ENCODE measurements at places on chromosomes 12 and 14. TPM values are rescaled to one million over a fixed set of nuclear protein-coding genes. Genes with fewer than 3 reads are reported as not detected.
A peak's percentile ranks its signal among the peaks of the same experiment; 100 is the strongest.

GRCh38 chr14:48890333-48890732 lies 695.8 kb downstream of the RPS29 start:
- no peak for DNase-seq

GRCh38 chr12:129696926-129697325 lies 206.9 kb downstream of the TMEM132D start:
- DNase-seq: peak; percentile 70

Gene C1R
- total RNA-seq: 41.8 TPM

Gene FAIM2
- total RNA-seq: 18.1 TPM

Gene DACT1
- 42.6 TPM for total RNA-seq

DNA sequence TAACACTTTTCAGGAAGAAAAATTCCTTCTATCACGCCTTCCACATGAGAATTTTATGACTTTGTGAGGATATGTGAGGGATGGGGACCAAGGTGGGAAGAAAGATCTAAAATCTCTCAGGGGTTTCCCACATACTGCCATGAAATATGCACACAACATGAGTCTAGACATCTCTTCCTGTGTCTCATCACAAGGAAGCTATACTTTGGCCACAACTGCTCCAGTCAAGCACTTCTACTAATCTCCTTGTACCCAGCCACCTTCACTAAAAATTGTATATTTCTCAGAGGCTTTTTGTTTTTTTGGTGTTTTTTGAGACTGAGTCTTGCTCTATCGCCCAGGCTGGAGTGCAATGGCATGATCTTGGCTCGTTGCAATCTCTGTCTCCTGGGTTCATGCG lies 3.2 kb downstream of the OSBPL8 start:
- no peak for DNase-seq

Gene GLIPR1L2
- total RNA-seq: 5.2 TPM

Gene ADCY4
- 9.0 TPM for total RNA-seq

GRCh38 chr14:37587131-37587803 lies 7.8 kb downstream of the FOXA1 start:
- no peak for DNase-seq

- no peak for DNase-seq
These were observed 202.2 kb downstream of the AEBP2 start for GRCh38 chr12:19641235-19642080.

Gene SMCO2
- 0.40 TPM for total RNA-seq

- DNase-seq: no peak
These were observed 9.3 kb upstream of the CDK2AP1 start for GRCh38 chr12:123280971-123281370.

GRCh38 chr12:3772380-3772779 lies 19.5 kb upstream of the CRACR2A start:
- no peak for DNase-seq

Gene CD69
- total RNA-seq: 1.4 TPM

Gene VRTN
- total RNA-seq: not detected

DNA sequence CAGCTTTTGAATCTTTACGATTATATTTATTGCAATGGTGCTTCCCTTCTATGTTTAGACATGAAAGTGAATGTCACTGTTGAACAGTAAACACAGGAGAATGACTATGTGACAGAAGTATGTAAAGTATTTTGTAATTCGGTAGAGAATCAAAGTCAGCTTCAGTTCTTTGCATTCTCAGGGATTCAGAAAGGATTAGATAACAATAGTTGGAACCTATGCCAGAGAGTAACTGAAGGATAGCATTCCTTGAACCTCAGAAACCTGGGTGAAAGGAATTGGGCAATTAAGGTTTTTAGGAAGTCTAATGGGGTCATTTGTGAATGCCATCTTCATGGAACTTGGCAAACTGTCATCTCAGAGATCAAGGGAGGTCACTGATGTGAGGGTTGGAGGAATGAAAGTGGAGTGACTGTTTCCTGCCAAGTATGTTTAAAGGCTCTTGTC lies 305.3 kb upstream of the DDHD1 start:
- DNase-seq: no peak

- peak; percentile 90 for DNase-seq
These were observed 243.8 kb upstream of the PWP1 start for GRCh38 chr12:107441665-107442300.

Gene KLRK1
- 10.1 TPM for total RNA-seq

Gene CCDC175
- 1.5 TPM for total RNA-seq

Gene NRXN3
- 73.4 TPM for total RNA-seq

- DNase-seq: no peak
These were observed 728 bp upstream of the STON2 start for GRCh38 chr14:81400852-81401251.

DNA sequence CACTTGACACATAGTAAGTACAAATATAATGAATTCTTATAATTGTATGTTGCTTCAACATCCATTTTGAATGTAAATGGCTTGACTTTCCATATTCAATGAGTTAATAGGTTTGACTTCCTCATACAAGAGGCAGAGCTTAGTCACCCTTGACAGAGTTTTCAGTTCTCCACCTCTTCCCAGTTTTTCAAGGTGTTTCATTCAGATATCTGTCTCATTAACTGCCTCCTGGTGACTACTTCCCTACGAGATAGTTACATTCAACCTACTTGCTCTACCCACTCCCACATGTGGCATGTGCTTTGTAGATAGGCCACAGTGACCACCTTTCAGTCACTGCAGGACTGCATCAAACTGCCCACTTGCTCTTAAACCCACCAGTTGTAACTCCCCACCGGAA lies 60.0 kb downstream of the MYF5 start:
- no peak for DNase-seq

Gene INSM2
- total RNA-seq: 0.17 TPM

DNA sequence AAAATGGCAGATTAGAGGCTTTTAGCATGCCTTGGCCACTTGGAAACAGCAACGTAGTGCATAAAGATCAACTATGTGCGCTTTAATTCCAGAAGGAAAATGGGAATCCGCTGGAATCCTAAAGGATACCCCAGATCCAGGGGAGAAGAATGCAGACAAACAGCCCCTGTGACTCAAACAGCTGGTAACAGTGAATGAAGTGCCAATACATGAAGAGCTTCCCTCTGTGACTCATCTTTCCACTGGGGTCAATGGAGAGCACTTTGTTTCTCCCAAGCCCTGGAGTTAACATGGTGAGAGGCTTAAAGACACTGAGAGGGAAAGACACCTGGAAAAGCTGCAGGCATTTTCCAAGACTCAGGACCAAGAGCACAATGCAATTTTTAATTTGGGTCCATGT lies 263.1 kb downstream of the CEP128 start:
- DNase-seq: no peak

Gene RFX4
- total RNA-seq: 25.4 TPM

- no peak for DNase-seq
These were observed 38.9 kb downstream of the RASSF8 start for GRCh38 chr12:25997201-25997963.

DNA sequence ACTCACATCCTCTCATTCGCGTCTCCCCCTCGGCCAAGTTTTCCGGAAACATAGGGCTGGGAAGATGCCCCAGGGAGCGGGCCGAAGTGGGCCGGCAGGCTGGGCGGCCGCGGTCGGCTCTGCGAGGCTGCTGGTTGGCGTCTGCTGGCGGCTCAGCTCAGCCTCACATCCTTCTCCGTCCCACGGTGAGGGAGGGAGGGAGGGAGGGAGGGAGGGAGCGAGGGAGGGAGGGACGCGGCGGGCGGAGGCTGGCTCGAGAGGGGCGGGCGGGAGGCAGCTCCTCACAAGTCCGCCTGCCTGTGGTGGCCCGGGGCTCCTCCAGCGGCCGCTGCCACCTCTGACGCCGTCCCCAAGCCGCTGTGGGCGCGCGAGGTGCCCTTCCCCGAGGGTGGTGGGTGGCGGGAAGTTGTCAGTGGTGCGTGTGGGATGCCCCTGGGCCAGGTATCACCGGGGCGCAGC lies 93.8 kb downstream of the RFLNA start:
- DNase-seq: peak; percentile 63

Gene CLEC4D
- total RNA-seq: 2.6 TPM

DNA sequence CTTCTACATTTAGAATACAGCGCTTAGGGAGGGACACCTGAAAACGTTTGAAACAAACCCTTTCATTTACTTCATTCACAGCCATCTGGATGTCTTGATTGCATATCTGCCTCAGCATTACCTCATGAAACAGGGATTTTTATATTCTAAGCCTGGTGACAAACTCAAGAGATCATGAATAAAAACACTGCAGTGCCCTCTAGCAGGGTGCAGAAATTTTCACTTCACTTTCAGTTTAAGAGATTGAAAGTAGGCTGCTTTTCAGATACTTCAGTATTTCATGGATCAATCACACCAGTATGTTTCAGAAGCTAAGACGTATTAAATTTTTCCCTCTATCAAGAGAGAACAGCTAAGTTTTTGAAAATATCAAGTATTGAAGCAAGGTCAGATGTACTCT lies 467.8 kb downstream of the MDGA2 start:
- peak; percentile 56 for DNase-seq

DNA sequence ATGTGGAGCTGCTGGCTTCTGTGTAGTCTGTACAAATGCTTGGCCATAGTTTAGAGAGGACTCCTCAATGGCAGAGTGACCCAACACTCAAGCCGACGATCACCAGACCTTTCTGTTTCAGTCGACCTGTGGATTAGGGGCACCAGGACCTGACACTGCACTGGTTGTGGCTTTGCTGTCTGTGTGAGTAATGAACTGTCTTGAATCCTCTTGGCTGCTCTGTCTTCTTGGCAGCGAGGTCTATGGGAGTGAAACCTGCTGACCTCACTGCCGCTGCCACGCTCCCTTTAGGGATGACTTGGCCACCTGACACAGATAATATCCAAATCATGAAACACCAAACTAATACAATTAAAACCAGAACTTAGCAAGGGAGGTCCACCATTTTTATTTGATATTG lies 83.5 kb upstream of the C14orf180 start:
- DNase-seq: no peak

DNA sequence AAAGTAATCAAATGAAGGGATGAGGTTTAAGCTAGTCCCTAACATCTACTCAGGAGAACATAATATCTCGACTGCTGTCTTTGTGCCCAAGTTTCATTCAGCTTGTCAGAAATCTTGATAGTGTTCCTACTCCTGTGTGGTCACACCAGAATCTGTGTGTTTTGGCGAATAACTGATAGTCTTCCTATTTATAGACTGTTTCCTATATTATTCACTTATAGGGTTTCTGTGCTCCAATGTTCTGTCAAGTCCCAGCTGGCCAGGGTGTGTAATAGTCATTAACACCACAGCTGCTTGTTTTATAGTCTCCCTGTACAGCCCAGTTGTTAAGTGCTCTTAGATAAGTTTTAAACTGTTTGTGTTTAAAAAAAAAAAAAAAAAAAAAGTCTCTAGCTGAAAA lies 45.9 kb downstream of the GPR135 start:
- DNase-seq: no peak

DNA sequence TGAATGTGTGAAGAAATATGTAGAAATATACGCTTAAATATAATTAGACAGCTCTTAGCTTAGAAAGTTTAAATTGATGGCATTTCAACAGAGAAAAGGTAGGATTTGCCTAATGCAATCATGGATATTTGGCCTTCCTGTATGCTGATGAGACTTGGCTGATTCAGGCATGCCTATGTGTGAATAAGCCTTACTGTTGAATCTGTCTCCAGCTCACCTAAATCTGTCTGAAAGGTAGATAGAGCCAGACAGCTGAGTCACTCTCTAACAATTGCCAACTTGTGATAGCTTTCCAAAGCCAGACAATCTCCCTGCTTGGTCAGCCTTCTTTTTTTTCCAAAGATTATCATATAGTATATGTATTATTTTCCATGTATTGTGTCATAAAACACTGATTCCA lies 92.8 kb upstream of the FLRT2 start:
- no peak for DNase-seq

GRCh38 chr12:16685107-16685506 lies 79.1 kb upstream of the LMO3 start:
- DNase-seq: no peak

- DNase-seq: peak; percentile 49
These were observed 182.9 kb upstream of the SLC38A2 start for GRCh38 chr12:46555406-46555852.

Gene RCOR1
- total RNA-seq: 15.4 TPM

DNA sequence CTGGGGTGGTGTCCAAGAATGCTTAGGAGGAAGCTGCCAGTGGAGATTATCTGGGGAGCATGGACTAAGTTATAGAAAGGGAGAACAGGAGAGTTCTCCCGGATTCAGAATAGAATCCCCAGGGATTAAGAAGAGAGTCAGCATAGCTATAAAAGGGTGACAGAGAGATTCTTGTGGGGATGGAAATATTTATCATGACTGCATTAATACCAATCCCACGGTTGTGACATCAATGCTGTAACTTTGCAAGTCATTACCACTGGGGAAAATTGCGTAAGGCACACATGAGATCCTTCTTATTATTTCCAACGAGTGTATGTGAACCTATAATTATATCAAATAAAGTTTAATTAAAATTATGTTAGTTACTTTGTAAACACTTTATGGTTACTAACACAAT lies 447.9 kb upstream of the TMEM132C start:
- no peak for DNase-seq

Gene DNM1L
- total RNA-seq: 205 TPM
